ENCODE measurements at places on chromosomes 2 and 18.
A peak's percentile ranks its signal among the peaks of the same experiment; 100 is the strongest.

DNA sequence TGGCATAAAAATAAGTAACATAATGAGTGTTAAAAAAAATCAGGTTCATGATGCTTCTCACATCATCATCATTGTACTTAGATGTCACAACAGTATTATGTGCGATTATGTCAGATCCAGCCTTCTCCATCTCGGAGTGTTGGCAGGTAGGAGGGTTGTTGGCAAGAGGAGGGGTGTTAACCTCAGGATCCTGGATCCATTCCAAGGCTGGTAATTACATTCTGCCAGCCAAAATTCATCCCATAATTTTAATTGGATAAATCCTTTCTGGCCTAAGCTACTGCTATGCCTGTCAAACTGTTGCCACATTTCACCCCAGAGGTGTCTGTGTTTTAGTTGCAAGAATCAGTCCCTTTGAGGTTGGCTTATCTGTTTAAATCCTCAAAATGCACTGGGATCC, 891 bp upstream of the FTCDNL1 start:
- DNase-seq, result no peak

- no peak for DNase-seq
Measured at GRCh38 chr2:71813807-71814470, 333.7 kb downstream of the CYP26B1 start.

DNA sequence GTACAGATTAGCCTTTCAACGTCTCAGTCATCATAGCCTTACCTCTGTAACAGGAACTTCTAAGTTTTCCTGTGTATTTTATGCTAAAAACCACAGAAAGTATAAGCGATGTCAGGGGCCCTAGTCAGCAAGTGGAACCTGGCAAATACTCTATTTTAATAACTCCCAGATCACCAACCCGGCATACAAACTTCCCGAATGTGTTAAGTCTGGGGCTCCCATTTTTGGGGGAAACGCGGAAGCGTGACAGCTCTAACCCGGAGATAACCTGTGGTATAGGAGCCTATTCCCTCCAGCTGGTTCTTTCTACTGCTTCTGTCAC, 574 bp downstream of the NIFK start:
- DNase-seq, result no peak

DNA sequence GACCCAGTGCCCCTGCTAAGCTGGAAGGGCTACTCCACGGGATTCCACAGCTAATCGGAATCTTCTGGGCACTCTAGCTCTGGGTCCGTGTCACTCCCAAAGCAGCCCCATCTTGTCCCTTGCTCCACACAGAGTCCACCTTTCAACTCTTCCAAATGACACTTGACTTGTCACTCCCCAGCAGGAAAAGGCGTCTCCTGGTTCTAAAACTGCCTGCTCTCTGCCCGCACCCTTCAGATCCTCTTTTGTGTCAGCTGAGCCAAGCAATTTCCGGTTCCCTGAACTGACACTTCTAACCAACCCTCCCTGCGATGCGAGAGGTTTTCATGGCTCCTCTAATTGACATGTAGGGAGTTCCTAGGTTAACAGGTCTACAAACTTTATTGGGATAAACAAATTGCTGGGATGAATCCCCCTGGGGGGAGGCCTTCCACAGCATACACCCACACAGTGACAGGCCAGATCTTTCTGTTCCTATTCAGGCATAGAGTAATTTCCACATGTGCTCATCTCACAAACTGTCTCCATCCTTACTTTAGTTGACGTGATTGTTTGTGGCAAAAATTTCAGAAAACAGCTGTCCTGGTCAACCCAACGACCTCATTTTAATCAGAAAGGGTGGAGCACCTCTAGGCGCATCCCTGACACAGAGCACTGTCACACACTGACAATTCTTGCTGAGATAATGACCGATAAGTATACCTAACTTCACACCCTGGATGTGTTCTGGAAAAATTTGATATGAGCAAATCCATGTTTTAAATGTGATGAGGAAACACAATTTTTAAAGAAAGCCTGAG, 104.9 kb downstream of the RBMS1 start:
- peak; percentile 56 for DNase-seq

DNA sequence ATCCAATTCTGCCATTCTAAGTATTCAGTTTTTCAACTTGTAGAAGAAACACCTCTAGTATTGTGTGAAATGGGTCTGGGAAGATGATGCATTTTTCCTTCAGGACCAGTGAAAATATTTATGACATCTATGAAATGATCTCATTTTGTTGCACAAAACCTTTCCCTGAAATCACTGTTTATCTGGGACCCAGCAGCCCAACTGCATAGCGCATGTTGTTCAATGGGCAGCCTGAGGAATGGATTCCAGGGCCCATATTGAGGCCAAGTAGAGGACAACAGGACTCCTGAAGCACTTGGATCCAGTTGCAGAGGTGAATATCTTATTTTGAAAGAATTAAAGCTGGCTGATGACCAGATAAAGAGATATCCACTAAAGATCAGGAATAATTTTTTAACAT, 7.3 kb downstream of the RBMS1 start:
- DNase-seq, result no peak

- no peak for DNase-seq
Measured at GRCh38 chr2:138601458-138602165, 100.0 kb downstream of the SPOPL start.

DNA sequence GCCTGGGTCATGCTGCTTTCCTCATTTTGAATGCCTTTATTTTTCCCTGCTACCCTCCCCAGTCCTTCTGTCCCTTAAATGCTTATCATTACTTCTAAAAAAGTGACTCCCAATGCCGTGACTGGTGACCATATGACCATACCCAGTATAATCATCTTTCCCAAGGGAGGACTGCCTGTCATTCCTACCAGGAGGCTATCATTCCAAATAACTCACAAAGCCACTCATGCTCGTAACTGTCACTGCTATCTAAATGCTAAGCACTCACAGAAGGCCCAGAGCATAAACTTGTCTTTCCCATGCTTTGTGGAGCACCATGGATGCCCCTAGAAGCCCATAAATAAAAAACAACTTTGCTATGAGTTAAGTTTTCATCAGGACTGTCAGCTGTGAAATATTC, 38.7 kb upstream of the CREB1 start:
- no peak for DNase-seq

- no peak for DNase-seq
Measured at GRCh38 chr18:75134611-75134975, 74.3 kb downstream of the PTGR3 start.

DNA sequence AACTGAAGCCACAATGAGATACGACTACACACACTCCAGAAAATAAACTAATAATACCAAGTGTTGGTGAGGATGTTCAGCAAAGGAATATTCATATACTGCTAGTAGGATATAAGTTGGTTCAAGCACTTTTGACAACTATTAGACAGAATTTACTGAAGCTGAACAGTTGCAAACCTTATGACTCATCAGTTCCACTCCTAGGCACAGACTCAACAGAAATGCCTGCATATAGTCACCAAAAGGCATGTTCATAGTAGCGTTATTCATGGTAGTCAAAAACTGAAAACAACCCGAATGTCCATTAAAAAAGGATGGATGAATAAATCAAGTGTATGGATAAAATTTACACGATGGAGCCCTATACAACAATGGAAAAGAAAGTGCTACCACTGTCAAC, 232.0 kb downstream of the ANAPC1 start:
- DNase-seq, result no peak

- DNase-seq, result no peak
Measured at GRCh38 chr2:151437630-151438029, 27.9 kb downstream of the RIF1 start.

DNA sequence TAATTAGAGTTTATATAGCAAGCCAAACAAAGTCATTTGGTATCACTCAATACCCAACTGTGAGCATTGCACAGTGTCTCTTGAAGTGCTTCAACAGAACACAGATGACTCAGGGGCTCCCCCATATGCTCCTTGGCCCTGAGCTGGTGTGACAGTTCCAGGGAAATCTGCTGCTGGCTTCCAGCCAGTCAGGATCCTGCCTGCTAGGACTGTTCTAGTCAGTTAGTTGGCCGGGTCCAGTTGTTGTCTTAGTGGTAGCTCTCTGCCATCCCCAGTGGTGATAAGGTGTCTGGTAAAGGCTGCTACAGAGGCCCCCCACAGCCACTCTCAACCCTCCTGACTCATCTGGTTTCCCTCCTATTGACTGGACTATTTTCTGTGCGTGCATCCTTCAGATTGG, 100.3 kb downstream of the IRS1 start:
- no peak for DNase-seq

DNA sequence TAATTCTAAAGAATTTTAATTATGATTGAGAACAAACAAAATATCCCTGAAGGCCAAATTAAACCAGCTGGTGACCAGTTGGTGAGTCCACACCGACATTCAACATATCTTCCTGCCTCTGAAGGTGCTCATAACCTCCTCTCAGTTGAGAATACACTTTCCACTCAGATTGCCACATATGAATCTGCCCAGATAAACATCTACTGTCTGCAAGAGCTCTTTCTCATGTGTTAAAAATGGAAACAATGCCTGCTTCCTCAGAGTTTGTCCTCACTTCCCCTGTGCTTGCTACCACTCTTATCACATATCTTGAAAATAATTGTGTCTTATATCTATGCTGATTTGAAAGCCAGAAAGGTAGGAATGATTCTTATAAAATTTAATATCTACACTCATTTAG, 177.7 kb upstream of the GULP1 start:
- DNase-seq, result no peak

GRCh38 chr18:23237524-23238151, 102.4 kb downstream of the CABLES1 start:
- DNase-seq, result peak; percentile 36

DNA sequence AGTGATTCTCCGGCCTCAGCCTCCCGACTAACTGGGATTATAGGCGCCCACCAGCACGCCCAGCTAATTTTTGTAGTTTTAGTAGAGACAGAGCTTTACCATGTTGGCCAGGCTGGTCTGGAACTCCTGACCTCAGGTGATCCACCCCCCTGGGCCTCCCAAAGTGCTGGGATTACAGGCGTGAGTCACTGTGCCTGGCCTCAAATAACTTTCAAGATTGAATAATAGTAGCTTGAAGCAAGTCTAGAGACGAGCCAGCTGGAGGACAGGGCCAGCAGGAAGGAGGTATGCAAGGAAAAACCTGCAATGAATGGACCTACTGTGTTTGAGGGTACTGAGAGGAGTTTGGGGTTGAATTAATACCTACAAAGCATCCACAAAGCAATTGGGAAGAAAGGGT, 87.5 kb downstream of the MSH2 start:
- no peak for DNase-seq

DNA sequence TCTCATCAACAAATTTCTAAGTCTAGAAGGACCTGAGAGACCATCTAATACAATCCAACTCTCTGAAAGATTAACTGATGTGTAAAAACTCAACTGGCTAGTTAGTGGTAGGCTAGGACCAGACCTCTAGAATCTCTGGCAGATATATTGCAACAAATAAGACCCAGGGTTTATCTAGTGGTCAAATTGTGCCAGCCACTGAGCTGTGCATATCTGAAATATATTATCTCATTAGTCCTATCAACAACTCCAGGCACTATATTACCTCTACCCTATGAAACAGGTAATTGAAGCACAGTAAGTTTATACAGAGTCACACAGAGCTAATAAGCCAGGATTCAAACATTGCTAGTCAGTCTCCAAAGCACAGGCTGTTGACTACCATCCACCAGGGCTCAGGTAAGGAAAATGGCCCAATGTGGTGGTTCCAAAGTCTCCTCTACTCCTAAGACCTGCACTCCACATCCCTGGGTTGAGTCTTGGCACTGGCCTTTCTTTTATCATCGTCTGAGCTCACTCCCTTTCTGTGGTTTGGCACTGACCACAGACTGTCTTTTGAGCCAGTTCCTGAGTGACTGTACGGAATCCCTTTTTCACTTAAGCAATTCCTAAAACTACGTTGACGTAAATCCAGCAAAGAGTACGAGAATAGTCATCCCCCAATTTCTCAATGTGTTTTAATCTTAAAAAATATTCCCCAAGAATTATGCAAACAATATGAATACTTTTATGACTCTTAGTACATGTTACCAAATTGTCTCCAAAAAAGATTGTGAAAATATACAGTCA, 11.9 kb upstream of the PID1 start:
- peak; percentile 61 for DNase-seq

GRCh38 chr2:36361396-36361795, 5.8 kb downstream of the CRIM1 start:
- no peak for DNase-seq

DNA sequence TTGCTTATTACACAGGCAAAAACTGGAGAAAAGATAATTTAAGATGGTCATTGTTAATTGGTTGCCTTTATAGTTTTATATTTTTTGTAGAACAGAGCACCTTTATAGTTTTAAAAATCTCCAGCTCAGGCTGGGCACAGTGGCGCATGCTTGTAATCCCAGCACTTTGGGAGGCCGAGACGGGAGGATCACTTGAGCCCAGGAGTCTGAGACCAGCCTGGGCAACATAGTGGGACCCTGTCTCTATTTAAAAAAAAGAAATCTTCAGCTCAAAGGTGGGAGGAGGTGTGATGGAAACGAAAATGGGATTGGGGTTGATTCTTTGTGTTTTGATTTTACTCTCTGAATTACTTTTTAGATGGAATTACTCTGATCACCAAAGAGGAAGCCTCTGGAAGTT, 85.4 kb downstream of the XRCC5 start:
- DNase-seq, result no peak

- DNase-seq, result no peak
Measured at GRCh38 chr2:65214843-65215242, 12.8 kb upstream of the ACTR2 start.

DNA sequence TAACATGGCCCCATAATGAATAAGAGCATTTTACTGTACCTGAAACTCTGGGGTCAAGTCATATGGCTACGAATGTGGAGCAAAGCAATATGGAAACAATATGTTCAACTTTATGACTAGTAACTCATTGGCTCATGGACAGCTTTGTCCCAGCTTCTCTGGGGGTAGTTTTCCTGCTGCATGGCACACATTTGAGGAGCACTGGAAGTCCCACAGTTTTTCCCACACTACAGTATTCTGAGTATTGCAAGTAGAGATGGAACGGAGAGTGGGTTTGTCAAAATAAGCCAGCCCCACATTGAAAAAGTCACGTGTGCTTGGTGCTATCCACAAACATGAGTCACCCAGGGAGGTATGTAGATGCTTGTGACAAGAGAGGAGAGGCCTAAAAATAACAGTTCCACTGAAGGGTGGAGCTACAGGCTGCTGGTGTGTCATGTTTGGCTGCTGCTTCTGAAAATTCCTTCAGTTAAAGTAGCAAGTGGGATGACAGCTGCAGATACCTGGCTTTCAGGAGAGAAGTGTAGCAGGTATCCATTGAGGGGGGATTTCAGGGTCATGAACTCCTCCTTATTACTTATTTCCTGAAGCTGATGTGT, 48.2 kb upstream of the CTAGE1 start:
- peak; percentile 11 for DNase-seq

GRCh38 chr2:120887320-120887697, 151.6 kb downstream of the GLI2 start:
- DNase-seq, result no peak

GRCh38 chr2:232779934-232780333, 3.6 kb upstream of the KCNJ13 start:
- no peak for DNase-seq

DNA sequence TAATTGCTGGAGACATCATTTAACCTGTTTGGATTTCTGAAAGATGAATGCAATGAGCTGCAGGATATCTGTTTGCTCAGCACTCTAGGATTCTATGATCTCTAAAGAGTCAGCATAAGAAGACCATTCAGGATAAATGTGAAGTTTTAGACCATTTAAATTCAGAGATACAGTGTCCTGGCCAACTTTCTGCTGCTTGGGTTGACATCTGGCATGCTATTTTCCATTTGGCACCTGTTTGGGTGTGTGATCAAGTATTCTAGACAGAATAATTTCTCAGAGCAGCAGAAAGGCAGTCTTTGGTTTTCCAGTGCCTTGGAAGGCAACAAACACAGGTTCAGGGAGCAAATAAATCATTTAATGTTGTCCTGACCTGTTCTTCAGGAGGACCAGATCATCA, 144.8 kb upstream of the NDUFV2 start:
- DNase-seq, result no peak

Measured in CD4-positive, alpha-beta T cell treated with Interferon gamma for 1 hour (primary cell).